ENCODE measurements at places on chromosomes 2 and 18.
A peak's percentile ranks its signal among the peaks of the same experiment; 100 is the strongest.

DNA sequence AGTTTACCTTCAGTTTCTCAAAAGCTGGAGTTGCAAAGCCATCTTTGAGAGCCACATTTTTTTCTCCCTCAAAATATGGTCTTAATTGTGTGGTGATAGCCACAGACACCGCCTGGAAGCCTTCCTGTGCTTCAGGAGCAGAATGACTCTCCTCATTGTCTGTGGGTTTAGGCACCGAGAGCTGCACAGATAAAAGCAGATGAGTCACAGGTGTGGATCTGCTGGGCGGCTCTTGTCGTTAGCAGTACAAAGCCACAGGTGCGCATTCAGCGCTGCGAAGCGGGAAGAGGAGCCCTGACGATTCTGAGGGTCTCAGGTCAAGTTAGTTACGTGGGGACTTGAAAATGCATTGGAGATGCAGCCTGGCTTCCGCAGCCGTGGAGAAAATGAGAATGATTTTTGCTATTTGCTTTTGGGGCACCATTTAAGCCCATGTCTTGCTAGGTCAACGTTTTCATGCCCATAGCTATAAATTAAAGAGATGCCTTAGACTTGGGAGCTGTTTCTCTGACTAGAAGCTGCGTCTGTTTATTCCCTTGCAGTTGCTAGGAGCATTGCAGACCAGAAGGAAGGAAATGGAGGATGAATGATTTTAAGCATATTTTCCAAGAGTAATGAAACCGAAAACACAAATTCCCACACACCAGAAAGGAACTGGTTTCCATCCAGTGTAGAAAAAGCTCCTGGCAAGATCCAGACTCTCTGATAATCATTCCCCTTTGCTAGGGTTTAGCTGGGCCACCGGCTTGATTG lies 51.5 kb downstream of the KLHL29 start:
- DNase-seq, result peak; percentile 44

GRCh38 chr2:66566726-66567399 lies 131.9 kb downstream of the MEIS1 start:
- no peak for DNase-seq

DNA sequence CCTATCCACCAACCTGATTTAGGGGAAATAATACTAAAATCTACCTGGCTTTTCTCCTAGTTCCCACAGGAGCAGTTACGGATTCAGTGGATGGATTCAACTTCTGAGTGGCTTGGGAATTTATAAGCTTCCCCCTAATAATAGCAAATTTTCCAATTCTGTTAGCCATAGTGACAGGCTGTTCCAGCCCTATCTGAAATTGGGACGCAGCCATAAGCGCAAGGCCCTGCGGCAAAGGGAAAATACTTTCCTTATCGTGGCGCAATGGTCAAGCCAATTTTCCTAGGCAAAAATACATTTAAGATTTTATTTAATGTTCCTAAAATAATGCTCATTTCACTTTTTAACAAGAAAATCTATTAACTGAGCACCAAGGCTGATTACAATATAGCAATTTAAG lies 49.7 kb downstream of the CDH2 start:
- no peak for DNase-seq

GRCh38 chr2:226351711-226352110 lies 447.9 kb downstream of the IRS1 start:
- DNase-seq, result no peak

DNA sequence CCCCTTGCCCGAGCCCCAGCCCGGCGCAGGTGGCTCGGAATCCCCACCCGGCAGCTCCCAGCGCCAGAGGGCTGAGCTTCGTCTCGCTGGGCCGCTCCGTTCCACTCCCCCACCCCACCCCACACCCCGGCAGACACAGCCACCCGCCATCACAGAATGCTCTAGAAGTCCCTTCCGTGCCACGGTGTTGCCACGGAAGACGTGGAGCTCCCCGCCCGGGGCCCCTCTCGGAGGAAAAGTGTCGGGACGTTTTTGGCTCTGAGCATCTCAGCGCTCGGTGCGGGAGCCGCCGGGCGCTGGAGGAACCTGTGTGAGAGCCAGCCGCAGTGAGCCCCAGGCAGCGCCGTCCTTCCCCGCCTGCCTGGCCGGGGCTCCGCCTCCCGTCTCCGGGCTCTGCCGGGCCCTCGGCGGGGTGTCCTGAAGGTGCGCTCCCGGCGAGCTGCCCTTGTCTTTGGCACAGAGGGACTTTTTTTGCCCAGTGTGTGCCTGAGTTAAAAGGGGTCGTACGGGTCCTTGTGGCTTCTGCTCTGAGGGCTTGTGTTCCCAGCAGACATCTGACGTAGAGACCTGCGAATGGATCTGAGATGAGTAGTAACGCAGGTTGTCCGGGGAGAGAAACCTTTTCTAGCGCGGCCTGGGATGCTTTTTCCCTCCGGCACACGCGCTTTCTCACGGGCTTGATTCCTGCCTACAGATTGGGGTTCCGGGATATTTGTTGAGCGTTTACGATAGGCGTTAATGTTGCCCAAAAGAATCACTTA lies 1.8 kb downstream of the ZCCHC2 start:
- peak; percentile 70 for DNase-seq

DNA sequence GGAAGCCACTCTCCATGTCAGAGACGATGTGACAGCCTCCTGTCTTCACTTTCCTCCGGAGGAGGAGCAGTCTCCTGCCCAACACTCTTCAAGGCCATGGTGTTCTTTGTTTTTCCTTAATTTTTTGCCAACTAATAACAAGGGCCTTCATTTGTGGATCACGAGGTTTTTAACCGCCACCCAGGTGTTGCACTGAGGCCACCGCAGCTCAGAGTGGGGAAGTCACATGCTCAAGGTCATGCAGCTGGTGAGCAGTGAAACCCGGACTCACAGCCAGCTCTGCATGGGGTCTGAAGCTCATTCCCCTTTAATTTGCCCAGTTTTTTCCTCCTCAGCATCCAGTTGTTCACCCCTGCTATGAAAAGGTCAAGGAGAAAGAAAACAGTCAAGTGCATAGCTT lies 19.6 kb downstream of the ENOSF1 start:
- DNase-seq, result no peak

GRCh38 chr18:44514106-44514505 lies 166.6 kb upstream of the SETBP1 start:
- DNase-seq, result no peak

GRCh38 chr2:34670482-34670881 lies 1071.4 kb upstream of the FAM98A start:
- DNase-seq, result no peak

DNA sequence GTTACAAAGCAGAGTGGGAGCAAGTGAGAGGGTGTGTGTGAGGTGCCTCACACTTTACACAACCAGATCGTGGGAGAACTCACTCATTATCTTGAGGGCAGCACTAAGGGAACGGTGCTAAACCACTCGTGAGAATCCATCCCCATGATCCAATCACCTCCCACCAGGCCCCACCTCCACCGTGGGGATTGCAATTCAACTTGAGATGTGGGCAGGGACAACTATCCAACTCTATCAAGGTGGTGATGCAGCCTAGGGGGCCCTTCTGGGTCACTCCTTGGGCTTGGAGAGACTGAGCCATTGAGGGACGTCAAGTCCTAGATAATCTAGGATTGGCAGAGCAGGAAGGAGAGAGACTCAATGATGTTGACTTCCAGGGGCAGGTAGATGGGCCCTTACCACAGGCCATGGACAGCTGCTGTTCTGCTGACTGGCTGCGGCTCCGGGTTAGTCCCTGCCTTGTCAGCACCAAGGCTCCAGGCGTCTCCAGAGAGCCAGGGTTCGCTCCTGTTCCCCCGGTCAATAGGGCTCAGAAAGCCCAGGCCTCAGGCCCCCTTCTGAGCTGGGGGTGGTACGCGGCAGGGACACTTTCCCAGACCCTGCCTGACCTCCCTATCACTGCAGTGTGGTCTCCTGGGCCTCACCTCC lies 193.2 kb upstream of the HS6ST1 start:
- DNase-seq, result no peak

DNA sequence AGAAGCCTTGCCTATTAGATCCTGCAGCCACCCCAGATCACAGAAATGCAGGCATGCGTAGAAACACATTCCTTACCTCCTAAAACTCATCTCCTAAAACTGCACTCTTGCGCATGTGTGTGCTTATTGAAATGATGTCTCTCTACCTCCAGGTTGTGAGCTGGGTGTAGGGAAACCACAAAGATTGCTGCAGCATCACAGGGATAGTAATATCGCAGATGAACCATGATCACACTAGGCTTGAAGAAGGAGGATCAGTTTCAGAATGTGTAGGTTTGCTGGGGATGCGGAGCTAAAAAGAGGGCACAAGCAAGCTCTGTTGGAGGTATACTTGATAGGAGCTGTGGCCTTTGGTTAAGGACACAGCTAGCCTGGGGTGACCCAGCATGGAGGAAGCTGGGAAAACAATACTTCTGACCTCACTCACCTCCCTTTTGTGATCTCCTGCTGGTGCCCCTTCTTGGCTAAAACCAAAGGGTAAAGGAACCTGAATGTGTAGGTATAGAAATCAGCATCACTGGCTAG lies 118.8 kb downstream of the SETBP1 start:
- no peak for DNase-seq
